ENCODE measurements at places on chromosomes 1 and 21.

DNA sequence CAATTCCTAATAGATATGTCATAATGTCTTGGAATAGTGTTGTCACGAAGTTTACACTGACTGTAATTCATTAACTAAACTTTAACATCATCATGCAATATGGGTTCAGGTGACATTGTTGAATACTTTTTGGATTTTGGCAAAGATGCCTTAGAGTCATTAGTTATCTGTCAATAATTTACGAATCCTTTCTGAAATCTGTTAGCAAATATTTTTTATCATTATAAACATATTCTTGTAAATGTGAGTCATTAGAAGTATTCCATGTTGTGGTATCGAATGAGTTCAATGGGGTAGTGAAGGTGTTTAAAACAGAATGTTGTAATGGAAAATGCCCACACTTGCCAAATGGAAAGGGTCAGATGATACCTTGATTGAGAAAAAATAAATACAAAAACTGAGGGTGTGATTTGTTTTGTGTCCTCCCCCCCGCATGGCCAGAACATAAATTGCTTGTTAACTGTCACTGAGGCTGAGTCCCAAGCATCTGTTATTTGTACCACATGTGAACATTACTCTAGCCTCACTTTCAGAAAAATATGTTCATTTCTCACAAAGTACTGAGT lies 5.2 kb upstream of the NR5A2 start:
- DNase-seq = no peak

- no peak for DNase-seq
Observed at GRCh38 chr1:12056331-12056841, 6.7 kb upstream of the TNFRSF8 start.

DNA sequence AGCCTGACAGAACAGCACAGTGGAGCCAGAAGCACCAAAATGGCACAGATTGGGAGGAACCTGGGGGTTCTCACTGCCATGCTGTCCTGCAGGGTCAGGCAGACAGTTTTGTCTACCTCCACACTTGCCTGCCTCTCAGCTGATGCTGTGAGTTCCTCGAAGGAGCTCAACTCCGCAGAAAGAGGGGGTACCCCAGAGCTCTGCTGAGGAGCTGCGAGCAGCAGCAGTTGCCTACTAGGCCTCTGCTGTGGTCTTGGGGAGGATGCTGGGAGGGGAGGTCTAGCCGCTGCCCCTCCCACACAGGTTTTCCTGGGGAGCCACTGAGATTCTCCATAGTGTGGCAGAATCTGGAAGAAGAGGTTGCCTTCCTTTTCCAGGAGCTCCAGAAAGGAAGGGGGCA lies 192.5 kb downstream of the FOXD2 start:
- DNase-seq = no peak

GRCh38 chr1:55825461-55825860 lies 610.3 kb upstream of the USP24 start:
- no peak for DNase-seq

DNA sequence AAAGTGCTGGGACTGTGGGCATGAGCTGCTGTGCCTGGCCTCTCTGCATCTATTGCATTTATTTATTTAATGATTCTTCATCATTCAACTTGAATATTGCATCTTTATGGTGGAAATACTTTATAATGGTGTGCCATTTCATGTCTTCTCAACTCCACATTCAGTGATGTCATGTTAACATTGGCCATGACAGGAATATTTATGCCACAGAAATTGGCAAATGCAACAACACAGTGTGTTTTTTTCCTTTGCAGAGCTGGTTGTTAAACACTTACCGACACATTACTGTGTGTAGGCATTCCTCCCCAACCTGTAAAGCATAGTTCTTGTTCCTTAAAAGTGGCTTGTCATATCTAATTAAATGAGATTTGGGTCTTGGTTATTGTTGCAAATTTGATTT lies 57.4 kb upstream of the WDR26 start:
- no peak for DNase-seq

- no peak for DNase-seq
Observed at GRCh38 chr1:175073061-175073460, 5.4 kb downstream of the TNN start.

GRCh38 chr1:56457756-56458375 lies 121.5 kb downstream of the PLPP3 start:
- no peak for DNase-seq

- DNase-seq = no peak
Observed at GRCh38 chr21:29184037-29184436, 53.6 kb downstream of the MAP3K7CL start.

DNA sequence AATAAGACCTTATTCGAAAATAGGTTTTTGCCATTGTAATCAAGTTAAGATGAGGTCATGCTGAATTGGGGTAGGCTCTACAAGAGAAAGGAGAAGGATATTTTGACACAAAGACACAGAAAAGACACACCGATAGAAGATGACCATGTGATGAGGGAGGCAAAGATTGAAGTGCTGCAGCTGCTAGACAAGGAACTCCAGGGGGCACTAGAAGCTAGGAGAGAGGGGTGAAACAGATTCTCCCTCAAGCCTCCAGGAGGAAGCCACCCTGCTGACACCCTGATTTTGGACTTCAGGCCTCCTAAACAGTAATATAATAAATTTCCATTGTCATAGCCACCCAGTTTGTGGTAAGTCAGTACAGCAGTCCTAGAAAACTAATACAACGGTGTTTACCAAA lies 506.8 kb upstream of the CAMK1G start:
- DNase-seq = no peak

- no peak for DNase-seq
Observed at GRCh38 chr1:207217778-207218511, 103.5 kb upstream of the CD55 start.

DNA sequence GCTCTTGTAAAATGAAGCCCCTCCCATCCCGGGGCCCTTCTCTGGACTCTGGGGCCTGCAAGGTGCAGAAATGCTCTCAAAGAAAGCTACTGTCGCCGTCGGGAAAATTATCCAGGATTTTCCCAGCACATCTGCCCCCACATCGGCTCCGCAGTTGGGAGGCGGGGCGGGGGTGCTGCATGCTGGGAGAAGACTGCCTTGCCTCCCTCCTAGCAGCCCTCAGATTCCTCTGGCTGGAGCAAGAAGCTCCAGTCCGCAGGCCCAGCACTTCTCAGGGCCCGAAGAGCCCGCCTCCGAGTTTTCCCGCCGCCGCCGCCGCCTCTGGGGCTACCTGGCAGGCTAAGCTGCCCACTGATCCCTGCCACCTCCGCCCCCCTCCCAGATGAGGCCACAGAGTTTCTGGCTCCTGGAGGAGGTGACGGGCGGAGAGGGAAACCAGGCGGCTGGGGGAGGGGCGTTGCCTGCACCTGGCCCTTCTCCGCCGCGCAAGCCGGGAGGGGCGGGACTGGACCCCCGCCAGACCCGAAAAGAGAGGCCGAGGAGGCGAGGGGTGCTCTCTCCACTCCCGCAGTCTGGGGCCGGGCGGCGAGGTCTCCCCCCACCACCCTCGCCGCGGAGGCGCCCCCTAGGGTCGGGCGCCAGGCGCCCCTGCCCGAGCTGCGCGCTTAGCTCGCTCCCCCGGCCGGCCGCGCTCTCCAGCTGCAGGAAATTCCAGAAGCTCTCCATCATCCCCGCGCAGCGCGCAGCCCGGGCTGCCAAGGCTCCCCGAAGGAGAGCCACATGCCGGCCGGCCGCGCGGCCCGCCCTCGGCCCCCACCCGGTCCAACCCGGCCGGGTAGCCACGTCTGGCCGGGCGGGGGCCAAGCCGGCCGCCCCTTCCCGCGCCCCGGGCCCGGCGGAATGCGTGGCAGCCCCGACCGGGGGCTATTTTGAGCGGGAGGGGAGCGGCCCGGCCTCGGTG lies 28.8 kb downstream of the AHDC1 start:
- no peak for DNase-seq

DNA sequence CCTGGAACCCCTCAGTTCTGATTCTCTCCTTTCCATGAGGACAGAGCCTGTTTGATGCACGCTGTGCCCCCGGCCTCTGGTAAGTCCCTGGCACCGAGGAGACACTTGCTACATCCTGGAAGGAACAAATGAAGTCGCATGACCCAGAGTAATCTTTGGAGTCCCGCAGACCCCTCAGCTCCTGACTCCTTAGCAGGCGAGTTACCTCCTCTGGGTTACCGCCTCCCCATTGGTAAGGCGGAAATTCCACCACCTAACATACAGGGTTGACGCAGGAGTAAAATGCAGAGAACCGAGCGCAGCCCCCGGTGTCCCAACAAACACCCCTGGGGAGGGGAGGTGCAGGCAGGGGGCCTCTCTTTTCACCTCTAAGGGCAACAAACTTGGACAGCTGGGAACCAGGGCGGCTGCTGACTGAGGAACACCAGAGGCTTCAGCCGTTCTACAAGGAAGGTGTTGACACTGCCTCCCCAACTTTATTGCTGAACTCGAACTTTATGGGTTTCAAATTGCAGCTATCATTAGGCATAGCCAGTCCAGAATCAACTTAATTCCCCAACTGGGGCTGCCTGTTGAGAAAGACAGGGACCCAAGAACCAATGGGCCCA lies 115.3 kb upstream of the IFFO2 start:
- no peak for DNase-seq

DNA sequence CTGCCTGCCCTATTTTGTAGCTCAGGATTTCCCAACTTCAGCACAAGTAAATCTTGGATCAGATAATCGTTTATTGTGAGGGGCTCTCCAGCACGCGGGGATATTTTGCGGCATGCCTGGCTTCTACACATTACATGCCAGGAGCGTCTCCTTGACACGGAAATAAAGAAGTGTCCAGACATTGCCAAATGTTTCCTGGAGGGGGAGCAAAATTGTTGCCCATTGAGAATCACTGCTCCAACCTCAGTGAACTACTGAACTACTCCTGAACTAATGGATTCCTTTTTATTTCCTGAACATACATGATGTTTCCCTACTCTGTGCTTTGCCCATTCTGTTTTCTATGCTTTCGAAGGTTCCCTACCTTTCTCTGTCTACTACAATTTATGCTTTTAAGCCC lies 1359.1 kb upstream of the ADGRL2 start:
- no peak for DNase-seq

DNA sequence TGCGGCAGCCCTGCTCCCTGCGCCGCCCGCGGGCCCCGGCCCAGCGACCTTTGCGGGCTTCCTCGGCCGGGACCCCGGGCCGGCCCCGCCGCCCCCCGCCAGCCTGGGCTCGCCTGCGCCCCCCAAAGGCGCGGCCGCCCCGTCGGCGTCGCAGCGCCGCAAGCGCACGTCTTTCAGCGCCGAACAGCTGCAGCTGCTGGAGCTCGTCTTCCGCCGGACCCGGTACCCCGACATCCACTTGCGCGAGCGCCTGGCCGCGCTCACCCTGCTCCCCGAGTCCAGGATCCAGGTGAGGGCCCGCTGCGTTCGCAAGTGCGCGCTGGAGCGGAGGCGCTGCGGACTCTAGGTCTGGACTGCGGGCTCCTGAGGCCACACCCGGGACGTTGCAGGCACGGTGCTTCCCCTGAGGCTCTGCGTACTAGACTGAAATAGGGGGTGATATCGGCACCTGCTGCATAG lies 351 bp downstream of the MIXL1 start:
- DNase-seq = no peak

GRCh38 chr1:60809204-60809980 lies 273.0 kb upstream of the NFIA start:
- DNase-seq = no peak

DNA sequence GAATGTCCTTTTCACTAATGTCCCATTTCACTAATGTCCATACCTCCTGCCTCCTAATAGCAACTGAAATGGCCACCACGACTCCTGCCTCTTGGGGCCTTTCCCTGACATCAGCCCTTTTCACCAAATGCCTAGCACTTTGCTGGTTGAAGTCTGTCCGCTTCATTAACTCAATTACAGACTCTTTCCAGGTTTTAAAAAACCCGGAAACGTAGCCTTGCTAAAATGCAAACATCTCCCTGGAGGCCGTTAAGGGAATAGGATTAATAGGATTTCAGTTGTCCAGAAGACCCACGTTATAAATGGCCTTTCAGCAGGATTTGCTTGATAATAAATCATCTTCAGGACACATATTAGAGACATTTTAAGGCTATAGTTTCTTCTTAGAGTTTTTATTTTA lies 25.7 kb upstream of the ERO1B start:
- DNase-seq = no peak

DNA sequence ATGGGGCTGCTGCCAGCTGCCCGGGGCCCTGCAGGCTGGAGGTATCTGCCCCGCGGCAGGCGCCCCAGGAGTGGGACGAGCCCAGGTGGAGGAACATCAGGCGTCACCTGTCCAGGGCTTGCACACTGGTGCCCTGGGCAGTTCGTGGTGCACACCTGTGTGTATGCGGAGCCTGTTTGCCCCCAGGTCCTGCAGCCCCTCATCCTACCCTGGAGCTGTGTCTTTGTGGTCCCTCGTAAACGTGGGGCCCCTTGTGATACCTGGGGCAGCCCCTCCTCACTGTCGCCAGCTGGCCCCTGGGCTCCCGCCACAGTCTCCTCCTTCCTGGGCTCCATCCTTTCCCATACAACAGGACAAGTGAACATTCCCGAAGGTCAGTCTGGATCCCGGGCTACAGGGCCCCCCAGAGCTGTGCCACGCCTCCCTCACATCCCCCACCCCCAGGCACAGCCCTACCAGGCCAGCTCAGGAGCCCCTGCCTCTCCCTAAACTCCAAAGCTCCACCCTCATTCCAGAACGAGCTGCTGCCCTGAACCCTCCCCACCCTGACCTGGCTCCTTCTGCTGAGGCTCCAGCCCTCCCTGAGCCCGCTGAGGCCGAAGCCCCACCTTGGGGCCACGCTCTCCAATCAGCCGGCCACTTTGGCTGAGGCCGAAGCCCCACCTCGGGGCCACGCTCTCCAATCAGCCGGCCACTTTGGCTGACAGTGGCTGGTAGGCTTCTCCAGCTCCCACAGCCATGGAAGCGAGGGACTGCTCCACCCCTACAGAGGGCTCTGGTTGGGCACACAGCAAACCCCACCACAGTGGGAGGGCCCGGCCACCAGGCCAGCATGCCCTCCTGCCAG lies 42.6 kb downstream of the UBE2G2 start:
- DNase-seq = no peak

- no peak for DNase-seq
Observed at GRCh38 chr21:46455575-46456385, 2.9 kb upstream of the DIP2A start.

GRCh38 chr1:226993814-226994585 lies 53.9 kb downstream of the COQ8A start:
- no peak for DNase-seq

DNA sequence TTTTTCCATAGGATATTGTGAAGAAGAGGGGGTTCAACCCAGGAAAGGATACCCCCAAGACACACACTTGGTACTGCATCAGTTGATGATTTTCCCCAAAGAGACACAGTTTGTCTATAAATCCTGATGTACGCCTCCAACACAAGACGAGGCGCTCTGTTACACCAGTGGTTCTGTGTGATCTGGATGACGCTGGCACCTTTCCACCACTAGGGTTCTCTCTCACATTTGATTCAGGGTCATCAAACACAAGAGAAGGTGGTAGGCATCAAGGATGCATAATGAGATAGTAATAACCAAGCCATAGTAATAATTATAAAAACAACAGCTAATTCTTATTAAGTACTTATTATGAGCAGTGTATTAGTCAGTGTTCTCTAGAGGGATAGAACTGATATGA lies 508.8 kb upstream of the ZP4 start:
- no peak for DNase-seq

GRCh38 chr1:193613041-193613440 lies 426.6 kb upstream of the B3GALT2 start:
- DNase-seq = no peak

GRCh38 chr1:53728702-53729455 lies 10.1 kb downstream of the GLIS1 start:
- DNase-seq = no peak

Measured in DMS 273 treated with DMSO at 0.1 percent for 48 hours (cell line).